ENCODE measurements at places on chromosomes 7 and 10.

DNA sequence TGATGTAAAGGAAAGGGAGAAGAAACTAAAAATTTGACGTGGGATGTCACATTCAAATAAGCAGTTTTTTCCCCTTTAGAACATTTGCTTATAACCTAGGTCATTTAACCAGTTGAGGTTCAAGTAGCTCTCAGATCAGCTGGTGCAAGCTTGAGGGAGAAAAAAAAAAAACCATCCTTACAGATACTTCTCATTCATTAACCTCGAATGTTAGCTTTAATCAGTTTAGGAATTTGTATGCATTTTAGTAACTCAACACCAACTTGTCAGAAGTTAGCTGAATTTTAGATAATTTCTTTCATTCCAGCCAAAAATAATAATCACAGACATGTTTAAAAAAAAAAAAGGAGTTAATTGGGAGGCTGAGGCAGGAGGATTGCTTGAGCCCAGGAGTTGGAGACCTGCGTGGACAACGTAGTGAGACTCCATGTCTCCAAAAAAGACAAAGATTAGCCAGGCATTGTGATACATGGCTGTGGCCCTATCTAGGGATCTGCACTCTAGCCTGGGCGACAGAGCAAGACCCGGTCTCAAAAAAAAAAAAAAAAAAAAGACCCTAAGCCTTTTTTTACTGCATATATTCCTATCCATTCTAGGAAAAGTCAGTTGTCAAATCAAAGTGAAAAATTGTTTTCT, 46.2 kb downstream of the BMPR1A start:
- DNase-seq, result no peak

- no peak for DNase-seq
These were observed 453.5 kb upstream of the SEMA3A start for GRCh38 chr7:84647797-84648757.

DNA sequence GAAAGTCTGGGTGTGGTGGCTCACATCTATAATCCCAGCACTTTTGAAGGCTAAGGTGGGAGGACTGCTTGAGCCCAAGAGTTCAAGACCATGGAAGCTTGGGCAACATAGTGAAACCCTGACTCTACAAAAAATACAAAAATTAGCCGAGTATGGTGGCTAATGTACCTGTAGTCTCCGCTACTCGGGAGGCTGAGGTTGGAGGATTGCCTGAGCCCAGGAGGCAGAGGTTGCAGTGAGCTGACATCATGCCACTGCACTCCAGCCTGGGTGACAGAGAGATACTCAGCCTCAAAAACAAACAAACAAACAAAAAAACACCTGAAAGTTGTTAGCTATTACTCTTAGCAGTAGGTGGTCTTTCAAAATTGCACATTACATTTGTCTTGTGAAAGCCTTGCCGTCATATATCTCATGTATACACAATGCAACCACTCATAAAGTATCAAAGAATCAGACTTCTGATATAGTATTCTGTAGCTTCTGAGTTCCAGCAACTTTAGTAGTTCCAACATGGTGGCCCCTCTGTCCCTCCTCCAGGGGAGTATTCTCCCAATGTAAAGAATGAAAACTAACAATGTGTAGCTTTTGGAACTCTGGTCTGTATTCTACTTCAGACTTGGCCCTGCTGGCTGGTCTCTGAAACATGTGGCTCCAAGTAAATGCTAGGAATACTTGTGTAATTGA, 101.5 kb downstream of the ZNF92 start:
- no peak for DNase-seq

DNA sequence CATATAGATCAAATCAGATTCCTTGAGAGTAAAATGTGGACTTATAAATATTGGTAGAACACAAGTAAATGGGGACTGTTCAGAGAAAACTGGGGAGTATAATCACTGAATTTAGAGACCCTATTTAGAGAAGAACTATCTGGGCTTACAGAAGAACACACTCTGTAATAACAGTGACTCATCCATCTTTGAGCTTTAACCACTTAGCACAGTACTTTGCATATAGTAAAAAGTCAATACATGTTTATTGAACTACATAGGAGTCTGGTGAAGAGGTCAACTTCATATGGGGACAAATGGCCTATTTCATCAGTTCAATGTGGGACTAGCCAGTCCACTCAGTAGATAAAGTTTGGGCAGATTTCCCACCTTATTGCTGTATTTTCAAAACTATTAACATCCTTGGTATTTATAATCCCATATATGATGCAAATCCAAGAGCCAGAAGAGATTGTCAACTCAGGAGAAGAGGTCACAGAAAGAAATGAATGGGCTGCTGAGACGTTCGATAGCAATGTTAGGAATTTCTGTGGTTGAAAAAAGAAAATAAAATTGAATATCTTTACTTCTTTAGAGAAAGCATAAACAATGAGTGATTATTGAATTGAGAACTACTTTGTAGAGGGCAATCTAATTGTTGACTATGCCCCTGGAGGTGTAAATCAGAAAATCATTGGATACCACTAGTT, 119.3 kb upstream of the CACNA2D1 start:
- no peak for DNase-seq

GRCh38 chr10:31754803-31755624, 173.6 kb downstream of the ARHGAP12 start:
- DNase-seq, result no peak

DNA sequence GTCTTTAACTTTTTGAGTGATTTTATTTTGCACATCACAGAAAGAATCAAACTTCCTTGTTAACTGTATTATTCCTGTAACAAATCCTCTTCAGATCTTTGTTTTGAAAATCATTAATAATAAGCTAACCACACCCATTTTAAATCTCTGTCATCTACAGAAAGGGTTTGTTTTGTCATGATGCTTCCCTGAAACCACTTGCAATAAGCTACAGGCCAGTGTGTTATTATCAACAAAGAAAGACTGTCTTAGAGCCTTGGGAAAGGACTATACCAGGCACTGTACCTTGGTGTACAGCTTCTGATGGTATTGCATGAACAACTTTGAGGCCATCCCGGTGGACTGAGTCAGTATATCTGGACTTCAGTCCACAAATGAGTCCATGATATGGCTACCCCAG, 145.3 kb upstream of the FAM3C start:
- no peak for DNase-seq

- no peak for DNase-seq
These were observed 74.5 kb downstream of the LANCL2 start for GRCh38 chr7:55439627-55440026.

DNA sequence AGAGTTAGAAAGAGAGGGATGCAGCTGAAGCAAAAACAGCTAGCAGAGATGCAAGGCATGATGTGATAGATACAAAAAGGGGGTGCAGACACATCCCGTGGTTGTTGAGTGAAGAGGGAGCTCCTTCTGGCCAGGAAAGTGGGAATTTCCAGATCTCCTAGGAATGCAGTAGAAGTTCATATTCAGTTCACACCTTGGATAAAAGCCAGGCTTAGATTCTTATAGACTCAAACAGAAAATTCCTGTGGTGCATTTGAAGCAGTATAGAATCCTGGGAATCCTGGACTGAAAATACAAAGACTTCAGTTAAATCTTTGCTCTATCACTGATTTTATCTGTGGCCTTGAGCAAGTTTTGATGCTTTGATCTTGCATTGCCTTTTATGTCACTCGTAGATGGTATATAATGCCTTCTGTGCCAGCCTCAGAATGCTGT, 33.9 kb downstream of the SGPL1 start:
- no peak for DNase-seq

DNA sequence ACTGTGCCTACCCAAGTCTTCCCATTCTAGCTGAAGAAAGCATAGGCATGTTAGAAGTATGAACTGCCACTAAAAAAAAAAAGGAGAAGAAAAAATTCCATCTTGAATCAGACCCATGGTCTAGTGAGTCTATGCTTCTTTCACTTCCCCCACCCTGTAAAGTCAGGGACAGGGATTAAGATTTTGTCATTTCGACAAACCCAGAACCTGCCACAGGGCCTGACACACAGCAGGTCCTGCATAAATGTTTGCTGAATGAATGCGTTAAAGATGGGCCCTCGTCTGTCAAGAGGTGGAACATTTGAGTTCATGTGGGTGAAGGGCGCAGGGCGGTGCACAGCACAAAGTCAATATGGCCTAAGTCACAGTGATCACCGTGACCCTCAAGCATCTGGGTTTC, 4.9 kb downstream of the HIPK2 start:
- DNase-seq, result no peak

GRCh38 chr10:44284198-44285084, 100.5 kb downstream of the CXCL12 start:
- no peak for DNase-seq

- DNase-seq, result no peak
These were observed 34.2 kb downstream of the AGMO start for GRCh38 chr7:15527648-15528047.

GRCh38 chr7:30510124-30511075, 5.8 kb upstream of the GGCT start:
- DNase-seq, result no peak

DNA sequence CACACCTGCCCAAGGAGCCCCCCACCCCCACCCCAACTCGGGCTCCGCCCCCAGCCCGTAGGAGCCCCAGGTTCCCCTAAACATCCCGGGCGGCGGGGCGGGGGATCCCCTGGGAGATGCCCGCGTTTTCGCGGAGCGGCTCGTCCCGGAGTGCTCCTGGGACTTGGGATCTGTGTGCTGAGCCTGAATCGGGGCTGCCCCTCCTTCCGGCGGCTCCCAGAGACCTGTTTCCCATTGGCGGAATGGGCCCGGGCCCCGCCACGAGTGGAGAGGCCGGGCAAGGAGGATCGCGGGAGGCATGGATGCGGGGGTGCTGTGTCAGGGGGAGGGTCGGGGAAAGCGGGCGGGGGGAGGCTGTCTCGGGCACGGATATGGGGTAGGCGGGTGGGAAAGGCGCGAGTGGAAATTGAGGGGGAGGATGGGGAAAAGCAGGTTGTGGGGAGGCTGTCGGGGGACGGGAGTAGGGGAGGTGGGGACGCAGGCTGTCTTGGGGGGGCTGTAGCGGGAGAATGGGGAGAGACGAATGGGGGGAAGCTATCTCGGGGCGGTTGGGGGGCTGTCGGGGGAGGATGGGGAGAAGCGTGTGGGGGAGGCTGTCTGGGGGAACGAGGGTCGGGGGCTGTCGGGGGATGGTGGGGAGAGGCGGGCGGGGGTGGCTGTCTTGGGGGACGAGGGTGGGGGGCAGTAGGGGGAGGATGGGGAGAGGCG, 572 bp upstream of the BHLHA15 start:
- no peak for DNase-seq

DNA sequence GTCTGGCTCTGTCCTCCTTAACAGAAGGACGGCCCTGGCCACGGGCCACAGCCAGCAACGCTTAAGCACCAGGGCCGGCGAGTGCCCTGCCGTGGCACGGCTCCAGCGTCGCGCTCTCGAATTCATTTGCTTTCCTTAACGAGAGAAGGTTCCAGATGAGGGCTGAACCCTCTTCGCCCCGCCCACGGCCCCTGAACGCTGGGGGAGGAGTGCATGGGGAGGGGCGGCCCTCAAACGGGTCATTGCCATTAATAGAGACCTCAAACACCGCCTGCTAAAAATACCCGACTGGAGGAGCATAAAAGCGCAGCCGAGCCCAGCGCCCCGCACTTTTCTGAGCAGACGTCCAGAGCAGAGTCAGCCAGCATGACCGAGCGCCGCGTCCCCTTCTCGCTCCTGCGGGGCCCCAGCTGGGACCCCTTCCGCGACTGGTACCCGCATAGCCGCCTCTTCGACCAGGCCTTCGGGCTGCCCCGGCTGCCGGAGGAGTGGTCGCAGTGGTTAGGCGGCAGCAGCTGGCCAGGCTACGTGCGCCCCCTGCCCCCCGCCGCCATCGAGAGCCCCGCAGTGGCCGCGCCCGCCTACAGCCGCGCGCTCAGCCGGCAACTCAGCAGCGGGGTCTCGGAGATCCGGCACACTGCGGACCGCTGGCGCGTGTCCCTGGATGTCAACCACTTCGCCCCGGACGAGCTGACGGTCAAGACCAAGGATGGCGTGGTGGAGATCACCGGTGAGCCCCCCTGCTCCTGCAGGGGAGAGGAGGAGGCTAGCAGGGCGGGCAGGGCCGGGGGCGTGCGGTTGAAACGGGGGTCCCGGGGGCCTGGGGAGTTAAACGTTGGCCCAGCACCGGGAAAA, at the start of gene HSPB1:
TSS of gene HSPB1 (plus strand) at position 327 of the 855 bp plus-strand sequence. CDS start at position 367, 40 bp downstream.
- DNase-seq, result no peak

DNA sequence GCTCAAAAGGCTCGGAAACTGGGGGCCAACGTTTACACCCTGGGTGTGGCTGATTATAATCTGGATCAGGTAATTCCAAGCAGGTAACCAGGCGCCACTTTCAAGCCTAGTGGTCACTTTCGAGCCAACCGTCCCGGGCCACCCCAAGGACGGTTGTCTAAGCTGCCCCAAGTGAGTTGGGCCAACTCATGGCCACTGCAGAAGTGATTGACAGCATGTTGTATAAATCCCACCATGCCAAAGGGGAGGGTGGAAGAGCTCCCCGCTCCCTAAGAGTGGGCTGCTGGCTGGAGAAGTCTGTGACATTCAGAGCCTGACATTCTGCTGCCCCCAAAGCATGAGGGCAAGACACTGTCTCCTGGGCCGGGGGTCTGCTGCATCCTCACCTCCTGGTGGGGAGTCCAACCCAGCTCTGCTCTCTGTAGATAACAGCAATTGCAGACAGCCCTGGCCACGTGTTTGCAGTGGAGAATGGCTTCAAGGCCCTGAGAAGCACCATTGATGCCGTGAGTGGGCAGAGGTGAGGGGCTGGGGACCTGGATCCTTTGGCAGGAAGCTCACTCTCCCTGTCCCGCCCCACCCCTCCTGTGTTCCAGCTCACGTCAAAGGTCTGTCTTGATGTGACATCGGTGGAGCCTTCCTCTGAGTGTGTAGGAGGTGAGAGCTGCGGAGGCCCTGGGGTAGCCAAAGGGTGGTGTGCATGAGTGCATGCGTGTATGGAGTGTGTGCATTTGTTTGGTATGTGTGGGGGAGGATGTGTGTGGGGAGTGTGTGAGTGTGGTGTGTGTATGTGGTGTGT, 10.8 kb downstream of the ANTXRL start:
- DNase-seq, result no peak

- DNase-seq, result no peak
These were observed 25.9 kb upstream of the PTPRN2 start for GRCh38 chr7:158613481-158613880.

DNA sequence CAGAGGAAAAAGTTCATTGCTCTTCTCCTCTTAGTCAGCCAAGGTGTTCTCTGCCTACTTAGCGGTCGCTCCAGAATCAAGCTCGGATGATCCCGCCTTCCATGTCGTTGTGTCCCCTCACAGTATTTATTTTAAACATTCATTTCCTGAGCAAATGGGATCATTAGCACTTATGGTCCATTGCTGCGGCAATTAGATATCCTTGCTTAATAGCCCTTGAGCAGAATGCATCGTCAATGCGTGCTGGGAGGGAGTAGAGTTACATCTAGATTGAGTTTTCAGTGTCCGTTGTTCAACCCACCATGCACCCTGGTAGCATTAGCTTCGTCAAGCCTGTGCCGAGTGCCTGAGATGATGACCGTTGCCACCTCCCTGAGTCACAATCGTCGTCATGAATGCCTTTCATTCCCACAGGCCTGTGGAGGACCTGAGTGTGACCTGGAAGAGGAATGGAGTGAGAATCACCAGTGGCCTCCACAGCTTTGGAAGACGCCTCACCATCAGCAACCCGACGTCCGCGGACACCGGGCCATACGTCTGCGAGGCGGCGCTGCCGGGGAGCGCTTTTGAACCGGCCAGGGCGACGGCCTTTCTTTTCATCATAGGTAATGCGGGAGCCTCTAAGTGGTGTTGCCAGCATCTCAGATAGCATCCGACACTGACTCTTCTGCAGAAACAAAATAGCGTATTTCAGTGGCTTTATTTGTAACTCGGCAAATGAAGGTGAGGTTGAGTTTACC, 650.4 kb downstream of the SDK1 start:
- DNase-seq, result no peak

Data from stimulated activated CD4-positive, alpha-beta T cell treated with anti-CD3 and anti-CD28 coated beads, Interleukin-12 subunit alpha, Interleukin-12 subunit beta, amount 100 ng/mL, for 24 hours (primary cell).